ENCODE measurements at places on chromosomes 5 and 9. TPM values are rescaled to one million over a fixed set of nuclear protein-coding genes. Genes with fewer than 3 reads are reported as not detected.

DNA sequence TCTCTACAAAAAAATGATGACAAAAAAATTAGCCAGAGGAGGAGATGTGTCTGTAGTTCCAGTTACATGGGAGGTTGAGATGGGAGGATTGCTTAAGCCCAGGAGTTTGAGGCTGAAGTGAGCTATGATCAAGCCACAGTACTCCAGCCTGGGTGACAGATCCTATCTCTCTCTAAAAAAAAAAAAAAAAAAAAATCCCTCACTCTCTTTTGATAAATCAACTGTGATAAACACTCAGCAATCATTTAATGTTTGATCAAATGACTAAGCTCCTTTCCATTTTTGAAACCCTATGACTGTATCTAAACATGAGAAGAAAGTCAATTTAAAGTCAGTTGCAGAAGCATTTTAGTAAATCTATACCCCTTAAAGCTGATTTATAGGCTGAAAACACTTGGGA lies 112.1 kb upstream of the IL6ST start:
- DNase-seq: no peak

GRCh38 chr9:121217609-121218292 lies 16.1 kb upstream of the RAB14 start:
- DNase-seq: no peak

DNA sequence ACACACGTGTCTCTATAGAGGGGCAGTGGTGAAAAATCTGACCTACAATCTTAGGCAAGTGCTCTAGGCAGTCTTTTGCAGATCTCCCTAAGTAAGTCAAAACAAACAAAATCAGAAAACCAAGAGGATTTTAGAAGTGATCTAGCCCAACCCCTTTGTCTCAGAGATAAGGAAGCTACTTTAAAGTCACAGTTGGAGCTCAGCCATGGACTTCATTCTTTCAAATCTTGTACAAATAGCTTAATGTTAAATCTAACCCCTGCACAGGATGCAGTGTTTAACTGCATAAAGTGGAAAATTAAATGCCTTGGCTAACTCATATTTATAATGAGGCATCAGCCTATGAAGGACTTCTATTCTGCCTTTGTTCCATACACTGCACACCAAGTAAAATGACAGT lies 135.1 kb upstream of the RFX3 start:
- no peak for DNase-seq

DNA sequence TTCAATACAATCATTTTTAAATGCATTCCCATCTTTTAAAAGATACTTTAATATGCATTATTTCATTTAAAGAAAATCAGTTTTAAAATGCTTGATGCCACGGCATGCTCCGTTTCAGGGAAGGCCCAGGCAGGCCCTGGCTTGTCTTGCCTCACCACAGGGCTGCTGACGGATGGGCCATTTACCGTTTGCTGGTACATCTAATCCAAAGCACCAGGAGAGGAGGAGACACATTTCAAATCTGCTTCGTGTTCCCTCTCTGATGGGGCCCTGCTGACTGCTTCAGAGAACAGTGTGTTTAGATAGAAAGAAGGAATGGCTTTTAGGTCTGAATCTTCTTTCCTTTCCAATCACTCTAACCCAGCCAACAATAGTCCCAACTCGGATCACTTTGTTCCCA lies 185.2 kb downstream of the DCP2 start:
- DNase-seq: no peak

DNA sequence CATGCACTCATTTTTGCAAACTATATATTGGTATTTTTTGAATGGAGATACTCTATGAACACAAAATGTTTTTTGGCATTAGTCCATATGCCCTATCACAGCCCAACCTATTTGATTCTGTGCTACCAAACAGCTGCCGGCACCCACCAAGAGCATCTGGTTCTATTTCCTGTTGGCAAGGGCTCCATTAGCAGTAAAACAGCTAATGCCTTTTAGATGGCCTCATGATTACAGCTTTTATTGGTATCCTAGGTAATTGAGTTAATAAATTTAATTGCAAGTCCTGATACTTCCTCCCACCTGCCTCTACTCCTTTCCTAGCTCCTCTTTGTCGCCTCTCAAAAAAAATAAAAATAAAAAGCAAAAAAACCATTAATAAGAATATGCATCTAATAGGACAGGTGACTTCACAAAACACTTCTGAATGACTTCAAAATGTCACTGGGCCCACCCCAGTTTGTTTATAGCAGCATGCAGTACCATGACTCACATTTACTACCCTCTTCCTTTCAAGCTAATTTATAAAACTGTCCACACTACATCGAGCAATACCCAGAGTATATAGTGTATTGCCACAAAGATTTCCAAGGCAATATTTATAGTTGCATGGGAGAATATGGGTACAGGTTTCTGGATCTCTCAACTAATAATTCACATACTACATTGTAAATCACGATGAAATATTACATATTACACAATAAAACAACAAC lies 620.4 kb downstream of the SLCO4C1 start:
- DNase-seq: no peak

DNA sequence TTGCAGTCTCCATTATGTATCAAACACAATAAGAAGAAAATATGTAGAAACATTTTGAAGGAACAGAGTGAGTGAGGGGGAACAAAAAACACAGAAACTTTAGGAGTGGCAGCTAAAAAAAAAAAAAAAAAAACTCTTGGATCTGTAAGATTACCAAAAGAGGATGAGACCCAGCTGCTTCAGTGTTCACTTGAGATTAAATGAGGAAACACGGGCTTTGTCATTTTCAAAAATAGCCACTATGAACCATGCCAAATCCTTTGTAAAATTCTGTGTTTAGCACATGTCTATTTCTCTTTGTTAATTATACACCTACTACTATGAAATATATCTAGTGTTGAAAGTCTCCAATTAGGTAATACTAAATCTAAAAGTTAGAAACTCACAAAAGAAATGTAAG lies 485.9 kb downstream of the EFNA5 start:
- no peak for DNase-seq

- DNase-seq: no peak
These were observed 1.9 kb downstream of the N4BP3 start for GRCh38 chr5:178115136-178115813.

GRCh38 chr9:126722922-126723806 lies 81.7 kb upstream of the ZBTB43 start:
- DNase-seq: no peak

- no peak for DNase-seq
These were observed 32.3 kb upstream of the FIBCD1 start for GRCh38 chr9:130971294-130971849.

GRCh38 chr5:8839361-8840055 lies 706.4 kb downstream of the SEMA5A start:
- no peak for DNase-seq

- peak; percentile 78 for DNase-seq
These were observed 305.1 kb upstream of the RGMB start for GRCh38 chr5:98468188-98468869.

DNA sequence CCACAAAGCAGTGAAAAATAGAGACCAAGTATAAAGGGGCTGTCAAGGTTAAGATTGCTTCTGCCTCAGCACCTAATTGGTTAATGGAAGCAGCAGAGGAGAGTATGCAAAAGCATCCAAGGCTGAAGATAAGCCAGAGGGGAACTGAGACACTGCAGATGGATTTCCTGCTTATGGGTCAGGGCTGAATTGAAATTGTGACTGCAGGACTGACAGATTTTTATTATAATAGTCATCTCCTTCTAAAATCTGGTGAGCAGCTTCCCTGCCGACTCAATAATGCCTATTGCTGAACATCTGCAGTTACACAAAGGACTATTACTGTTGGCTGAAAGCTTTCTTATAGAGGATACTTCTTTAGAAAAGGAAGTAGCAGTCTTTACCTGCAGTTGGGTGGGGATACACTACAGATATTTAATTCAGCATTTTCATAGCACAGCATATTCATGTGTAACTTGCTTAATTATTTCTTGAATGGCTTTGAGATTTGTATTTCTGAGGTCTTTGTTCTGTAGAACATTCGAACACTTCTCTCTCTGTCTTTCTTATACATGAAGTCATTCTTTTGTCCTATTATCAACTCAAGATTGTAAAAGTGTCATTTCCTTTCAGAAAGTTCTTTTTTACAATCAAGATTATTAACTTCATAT lies 363.0 kb upstream of the RIOK2 start:
- DNase-seq: no peak

GRCh38 chr9:25681266-25681665 lies 3.0 kb upstream of the TUSC1 start:
- DNase-seq: no peak

OLFM1 gene
- 0.39 TPM for total RNA-seq

GPR150 gene
- total RNA-seq: 0.54 TPM

MLLT3 gene
- 0.49 TPM for total RNA-seq
